ENCODE measurements at places on chromosomes 4 and X.

DNA sequence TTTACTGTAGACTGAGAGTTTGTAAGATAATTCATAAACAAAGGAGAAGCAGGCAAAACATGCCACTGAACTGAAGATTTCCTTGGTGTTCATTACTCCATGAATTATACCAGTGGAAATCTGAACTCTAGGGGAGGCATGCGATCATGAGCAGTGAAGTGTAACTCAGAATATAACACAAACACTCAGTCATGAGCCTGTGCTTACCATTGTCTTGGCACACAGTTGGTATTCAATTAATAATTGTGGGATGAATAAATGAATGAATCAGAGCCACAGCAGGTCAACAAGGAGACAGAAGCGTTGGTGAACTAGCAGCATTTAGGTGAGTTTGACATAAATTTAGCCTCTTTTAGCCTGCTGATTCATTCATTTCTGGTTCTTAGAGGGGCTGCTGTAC is 263.5 kb upstream of the DKK2 start:
- DNase-seq: no peak

- no peak for DNase-seq
Measured at GRCh38 chr4:155321006-155321405, 55.8 kb downstream of the MAP9 start.

DNA sequence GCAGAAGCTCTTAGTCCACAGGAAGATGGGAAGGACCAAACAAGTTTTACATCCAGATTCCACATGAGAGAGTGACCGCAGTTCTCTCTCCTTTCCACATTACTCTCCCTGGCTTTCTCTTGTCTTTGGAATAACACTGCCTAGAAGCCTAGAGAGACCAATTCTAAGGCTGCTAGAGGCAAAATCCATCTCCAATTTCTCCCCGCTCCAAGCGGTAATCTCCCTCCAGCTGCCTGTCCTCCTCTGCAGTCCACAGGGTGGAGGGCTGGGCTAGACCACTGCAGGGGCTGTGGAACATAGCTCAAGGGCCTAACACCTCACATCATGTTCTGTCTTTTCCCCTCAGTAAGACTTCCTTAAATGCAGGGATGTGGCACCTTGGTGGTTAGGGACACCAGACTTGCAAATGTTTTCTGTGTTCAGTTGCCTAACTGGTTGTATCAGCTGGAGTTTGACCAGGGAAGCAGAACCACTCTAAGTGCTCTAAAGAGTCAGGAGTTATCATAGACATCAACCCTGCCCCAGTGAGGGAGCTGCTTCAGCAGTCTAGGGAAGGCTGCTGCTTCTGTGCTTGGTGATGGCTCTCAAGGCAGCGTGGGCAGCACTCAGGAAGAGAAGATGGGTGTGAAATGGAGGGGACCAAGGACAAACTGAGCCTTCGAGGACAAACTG is 423.1 kb downstream of the BCOR start:
- DNase-seq: no peak

GRCh38 chr4:71377561-71377960 is 38.7 kb downstream of the SLC4A4 start:
- DNase-seq: no peak

DNA sequence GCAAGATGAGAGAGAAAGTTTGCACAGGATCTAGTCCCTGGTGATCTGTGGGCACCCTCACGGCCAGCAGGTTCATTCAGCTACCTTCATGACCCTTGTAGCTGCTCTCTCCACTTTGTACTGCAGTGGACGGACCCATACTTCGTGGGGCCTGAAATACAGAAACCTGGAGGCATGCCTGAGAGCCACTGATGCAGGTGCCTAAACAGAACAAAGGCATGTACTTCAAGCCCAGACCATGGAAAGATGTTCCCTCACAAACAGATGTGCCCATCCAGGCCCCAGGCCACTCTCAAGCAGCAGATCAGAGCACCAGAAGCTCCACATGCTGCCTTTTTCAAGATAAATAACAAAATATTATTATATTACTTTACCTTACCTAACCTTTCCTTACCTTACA is 1629.0 kb downstream of the ARAP2 start:
- DNase-seq: no peak

DNA sequence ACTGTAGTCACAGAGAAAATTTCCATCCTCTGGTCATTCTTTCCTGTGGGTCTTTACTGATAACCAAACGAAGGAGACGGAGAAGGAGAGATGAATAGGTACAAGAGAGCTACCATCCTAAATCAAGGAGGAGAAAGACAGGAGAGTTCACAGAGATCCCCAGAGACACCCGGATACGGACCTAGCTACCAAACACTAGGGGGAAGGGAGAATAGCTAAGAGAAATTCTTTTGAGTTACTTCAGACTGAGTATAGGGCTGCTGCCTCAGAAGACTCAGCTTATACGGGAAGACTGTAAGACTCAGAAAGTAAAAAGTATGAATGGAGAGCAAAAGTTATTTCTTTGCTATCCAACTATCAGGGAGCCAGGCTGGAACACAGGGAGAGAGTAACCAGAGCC is 572.1 kb downstream of the C4orf33 start:
- no peak for DNase-seq

DNA sequence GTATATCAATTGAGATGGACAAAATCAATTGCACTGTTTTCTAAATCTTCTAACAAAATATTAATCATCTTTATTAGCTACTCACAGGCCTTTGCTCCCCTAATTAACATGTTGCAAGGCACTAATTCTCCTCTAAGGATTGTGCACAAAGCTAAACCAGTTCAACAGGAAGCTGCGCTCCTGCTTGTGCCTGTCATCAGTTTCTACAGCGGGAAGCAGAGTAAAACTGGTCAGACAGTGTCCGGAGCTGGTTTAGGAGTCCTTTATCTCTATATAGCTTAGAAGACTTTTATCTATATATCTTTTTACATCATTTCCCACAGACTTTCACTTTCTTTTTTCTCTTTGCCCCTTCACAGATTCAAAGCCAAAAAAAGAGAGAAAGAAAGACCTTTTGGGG is 79.1 kb downstream of the ELOVL6 start:
- no peak for DNase-seq

- no peak for DNase-seq
Measured at GRCh38 chr4:175614890-175615289, 197.2 kb downstream of the GPM6A start.

DNA sequence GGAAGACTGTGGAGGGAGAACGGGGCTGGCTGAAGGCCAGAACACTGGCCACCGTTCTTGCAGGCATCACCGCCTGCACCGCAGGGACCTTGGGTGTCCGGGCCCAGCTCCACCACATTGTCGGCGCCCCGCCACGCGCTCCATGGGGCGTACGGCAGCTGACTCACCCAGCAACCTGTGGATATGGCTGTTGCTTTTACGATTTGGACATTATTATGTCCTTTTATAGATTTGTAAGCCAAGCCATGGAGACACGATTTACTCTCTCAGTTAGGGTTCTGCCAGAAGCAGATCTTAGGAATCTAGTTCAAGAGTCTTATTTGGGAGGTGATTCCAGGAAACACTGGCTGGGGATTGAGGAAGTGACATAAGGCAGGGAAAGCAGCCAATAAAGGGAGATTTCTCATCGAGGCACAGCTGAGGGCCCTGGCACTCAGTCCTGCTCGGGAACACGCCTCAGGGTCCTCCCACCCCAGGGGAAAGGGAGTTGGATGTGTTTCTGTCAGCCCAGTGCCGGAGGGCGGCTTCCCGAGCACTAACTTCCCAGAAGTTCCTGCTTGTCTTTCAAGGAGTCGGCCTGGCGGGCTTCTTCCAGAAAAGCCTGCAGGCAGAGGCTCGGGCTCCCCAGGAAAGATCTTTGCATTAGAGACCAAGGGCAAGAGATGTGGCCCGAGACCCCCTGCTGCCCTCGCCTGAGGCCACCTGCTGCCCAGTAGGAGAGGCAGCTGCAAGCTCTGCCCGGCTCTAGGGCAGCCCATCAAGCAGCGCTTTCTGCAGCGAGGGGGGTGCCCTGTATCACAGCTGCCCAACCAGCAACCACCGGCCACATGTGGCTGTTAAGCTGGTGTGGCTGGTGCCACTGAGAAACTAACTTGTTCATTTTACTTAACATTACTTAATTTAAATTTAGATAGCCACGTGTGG is 52.9 kb downstream of the CRMP1 start:
- DNase-seq: no peak

- no peak for DNase-seq
Measured at GRCh38 chrX:17028356-17028755, 81.9 kb downstream of the REPS2 start.

DNA sequence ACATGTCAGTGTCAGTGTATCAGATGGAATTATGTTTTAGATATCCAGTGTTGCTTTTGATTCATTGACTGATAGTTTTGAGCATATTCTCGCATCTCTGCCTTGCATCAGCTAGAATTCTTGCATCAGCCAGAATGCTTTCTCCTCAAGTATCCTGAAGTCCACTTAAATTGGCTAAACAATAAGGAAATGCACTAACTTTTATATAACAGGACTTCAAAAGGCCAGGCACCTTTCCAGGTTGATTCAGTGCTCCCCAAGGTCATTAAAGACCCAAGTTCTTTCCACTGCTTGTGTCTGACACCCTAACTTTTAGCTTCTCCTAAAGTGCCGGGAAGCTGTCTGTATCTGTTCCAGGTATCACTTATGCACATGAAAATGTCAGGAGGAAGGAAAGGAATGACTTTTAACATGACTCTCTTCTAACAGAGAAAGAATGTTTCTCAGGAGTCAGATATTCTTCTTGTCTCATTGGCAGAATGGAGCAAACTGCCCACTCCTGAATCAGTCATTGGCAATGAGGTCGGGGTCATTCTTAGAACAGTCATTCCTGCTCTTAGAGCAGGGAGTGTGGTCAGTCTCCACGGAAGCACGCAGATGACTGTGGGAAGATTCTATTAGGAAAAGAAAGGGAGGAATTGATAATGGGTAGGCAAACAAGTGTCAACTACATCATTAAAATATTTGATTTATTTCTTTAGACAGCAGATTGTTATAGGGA is 92.9 kb upstream of the TLL1 start:
- DNase-seq: no peak

DNA sequence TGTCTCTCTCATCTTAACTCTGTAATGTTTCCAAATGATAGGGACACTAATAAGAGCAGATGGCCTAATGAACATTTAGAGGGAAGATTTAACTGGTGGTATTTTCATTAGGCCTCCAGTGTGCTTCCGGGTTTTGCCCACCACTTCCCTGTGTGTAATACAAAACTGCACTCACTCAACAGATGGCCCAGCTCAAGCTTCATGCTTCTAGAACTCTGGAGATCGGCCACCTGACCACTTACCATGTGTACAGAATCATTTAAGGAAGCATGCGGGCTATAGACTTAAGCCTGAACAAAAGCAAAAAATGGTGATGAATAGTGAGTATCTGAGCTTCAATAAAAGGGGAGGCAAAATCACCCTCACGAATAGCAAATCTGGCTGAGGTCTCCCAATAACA is 89.3 kb downstream of the SH2D1A start:
- DNase-seq: no peak

DNA sequence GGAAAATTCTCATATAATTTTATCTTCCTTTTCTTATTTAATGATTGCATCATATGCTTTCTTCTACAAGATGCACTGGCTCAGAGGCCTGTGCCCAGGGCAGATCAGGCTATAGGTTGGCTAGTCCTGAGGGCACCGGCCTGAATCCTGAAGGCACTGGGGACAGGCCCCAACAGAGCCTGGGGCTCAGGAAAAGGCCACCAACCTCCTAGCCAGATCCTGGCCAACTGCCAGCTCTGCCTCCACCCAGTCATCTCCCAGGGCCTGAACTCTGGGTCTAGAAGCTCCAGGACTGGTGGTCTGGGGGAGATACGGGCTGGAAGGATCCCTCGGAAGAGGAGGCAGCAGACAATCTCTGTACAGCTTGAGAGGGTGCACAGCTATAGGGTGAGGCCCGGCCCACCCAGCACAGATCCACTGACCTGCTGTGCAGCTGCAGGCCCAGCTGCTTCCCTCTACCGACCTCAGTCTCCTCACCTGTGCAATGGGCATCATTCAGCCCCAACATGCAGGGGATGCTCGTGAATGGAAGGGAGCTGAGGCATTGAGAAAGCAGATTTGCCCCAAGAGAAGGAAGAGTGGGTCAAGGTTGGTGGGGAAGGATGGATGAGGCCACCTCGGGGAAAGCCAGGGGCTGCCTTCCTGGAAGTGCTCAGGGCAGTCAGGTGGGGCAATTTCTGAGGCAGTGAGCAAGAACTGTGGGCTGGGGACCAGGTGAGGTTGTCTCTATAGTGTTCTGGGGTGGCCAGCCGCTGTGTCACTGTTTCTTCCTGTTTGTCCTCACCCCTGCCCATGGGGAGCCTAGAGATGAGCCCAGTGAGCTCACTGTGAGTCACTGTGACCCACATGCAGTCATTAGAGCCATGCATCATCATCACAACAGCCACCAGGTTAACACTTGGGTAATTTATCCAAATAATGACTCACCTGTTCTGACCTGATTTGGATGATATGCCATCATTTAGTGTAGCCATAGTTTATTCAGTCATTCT is 22.4 kb upstream of the XAGE2 start:
- DNase-seq: no peak

DNA sequence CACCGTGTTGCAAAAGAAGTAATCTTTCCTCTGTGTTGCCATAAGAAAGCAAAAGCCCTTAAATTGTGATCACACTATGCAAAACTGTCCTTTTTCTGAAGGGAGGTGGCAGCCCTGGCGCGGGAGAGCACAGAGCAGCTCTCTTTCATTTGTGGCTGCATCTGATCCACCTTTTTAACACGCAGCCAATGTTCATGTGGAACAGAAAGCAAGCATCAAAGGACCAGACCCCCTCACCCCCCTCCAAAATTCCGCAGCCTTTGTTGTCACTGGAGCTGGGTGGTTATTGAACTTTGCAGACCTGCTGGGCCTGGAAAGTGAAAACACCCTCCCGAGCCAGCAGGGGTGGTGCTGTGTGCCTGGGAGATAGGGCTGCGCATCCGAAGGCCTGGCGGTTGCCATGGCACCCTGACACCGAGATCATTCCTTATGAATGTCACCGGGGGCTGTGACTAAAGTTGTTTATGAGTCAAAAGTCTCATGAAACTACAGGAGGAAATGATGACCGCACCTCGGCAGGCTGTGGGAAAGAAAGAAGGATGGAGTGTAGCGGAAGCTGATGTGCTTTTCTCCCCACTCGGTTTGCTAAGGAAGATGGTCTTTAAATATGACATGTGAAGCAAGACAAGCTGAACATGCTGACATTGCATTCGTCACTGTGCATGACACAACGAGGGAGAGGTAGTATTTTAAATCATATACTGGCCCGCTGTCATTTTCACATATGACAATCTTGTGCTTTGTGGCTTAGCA is 367.4 kb downstream of the UNC5C start:
- DNase-seq: no peak

DNA sequence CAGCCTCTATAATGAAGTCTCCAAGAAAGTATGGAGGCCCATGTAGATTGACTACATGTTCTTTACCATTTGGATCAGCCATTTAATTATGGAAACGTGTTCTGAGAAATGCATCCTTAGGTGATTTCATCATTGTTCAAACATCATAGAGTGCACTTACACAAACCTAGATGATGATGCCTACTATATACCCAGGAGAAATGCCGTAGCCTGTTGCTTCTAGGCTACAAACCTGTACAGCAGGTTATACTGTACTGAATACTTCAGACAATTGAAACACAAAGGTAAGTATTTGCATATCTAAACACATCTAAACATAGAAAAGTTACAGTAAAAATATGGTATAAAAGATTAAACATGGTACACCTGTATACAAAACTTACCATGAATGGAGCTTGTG is 186.5 kb upstream of the FSTL5 start:
- DNase-seq: no peak

GRCh38 chr4:80409809-80410208 is 74.3 kb downstream of the CFAP299 start:
- DNase-seq: no peak

- DNase-seq: no peak
Measured at GRCh38 chr4:159137176-159137575, 34.3 kb downstream of the RAPGEF2 start.

GRCh38 chrX:69298466-69299140 is 133.3 kb upstream of the PJA1 start:
- no peak for DNase-seq
